Type B pancreatic cell (in vitro differentiated cells): ENCODE measurements at places on chromosomes 3 and 15. TPM values are rescaled to one million over a fixed set of nuclear protein-coding genes. Genes with fewer than 3 reads are reported as not detected.
A peak's percentile ranks its signal among the peaks of the same experiment; 100 is the strongest.

Gene GJD2
- total RNA-seq, result 0.50 and 0.89 TPM in 2 replicates

Gene STAB1
- total RNA-seq, result 0.12 TPM in 1 of 2 replicates, not detected in the other

Gene AMIGO3
- total RNA-seq, result 0.36 TPM in 1 of 2 replicates, not detected in the other

Gene ZPLD1
- 1.5 and 10.0 TPM in 2 replicates for total RNA-seq

Gene ITGB5
- total RNA-seq, result 46.0 and 70.7 TPM in 2 replicates

Gene SKOR1
- 0.29 and 0.65 TPM in 2 replicates for total RNA-seq

Gene FAM107A
- 2.9 and 4.5 TPM in 2 replicates for total RNA-seq

Gene CCDC9B
- 1.6 and 2.4 TPM in 2 replicates for total RNA-seq

DNA sequence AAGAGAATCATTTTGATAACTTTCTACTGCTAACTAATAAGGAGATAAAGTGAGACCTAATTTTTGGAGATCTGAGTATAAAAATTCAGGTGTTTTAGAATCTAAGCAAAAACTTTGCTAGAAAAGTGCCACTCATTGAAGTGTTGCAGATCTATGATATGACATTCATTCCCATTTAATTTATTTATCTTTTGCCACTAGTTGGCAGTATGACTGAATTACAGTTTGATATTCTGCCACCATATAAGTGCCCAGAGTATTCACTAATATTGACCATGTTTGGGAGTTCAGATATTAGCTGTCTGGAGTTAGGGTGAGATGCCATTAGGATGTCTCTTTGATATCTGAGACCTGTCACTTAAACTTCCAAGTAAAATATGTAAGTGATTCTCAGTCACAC is 251.3 kb upstream of the GBE1 start:
- no peaks in the 10 kb centered on the region for H3K4me1 ChIP-seq
- H3K36me3 ChIP-seq, result no peaks in the 10 kb centered on the region
- no peak overlapping the region for H3K4me3 ChIP-seq
- H3K27me3 ChIP-seq, result no peaks in the 10 kb centered on the region
- DNase-seq, result no peak

GRCh38 chr3:128276577-128277183 is 123.4 kb downstream of the EEFSEC start:
- no peaks in the 10 kb centered on the region for H3K27me3 ChIP-seq
- no peak overlapping the region for H3K27ac ChIP-seq
- DNase-seq, result peak; percentile 50
- H3K4me3 ChIP-seq, result no peak overlapping the region
- no peaks in the 10 kb centered on the region for H3K36me3 ChIP-seq

DNA sequence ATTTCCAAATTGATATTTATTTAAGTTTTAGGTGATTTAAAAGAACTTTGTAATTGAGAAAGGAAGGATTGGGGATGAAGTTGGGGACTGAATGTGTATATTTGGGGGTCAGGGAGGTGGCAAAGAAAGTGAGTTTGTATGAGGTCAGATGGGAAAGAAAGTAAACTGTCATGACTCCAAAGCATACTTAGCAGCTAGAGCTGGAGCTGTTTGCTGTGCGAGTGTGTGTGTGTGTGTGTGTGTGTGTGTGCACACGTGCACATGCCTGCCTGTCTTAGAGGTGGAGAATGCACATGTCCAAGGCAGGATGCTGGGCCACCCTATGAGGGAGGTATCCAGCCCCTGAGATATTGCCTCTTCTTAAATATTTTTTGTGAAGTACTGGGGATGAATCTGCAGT is 21.0 kb downstream of the BOC start:
- peak overlapping the region; percentile 33 for H3K4me3 ChIP-seq
- H3K36me3 ChIP-seq, result peaks cover 34% of the 10 kb centered on the region
- peaks cover 71% of the 10 kb centered on the region for H3K4me1 ChIP-seq
- no peaks in the 10 kb centered on the region for H3K27me3 ChIP-seq

DNA sequence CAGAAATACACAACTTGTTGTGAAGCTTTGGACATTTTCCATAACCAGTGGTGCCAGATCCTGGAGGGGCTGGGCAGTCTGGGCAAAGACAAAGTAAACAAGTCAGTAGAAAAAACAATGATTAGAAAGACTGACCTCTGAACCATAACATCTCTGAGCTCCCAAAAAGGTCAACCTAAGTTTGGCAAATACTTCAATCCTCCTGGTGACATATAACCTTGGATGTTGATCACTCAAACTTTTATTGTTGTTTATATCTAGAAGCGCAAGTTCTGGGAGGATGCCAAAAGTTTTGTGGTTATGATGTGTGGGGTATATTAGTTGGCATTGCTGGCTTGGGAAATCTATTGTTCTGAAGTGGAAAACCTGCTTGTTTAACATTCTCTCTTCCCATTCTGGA is 257.7 kb downstream of the DIPK2A start:
- no peak for DNase-seq
- no peak overlapping the region for H3K27ac ChIP-seq
- H3K27me3 ChIP-seq, result no peaks in the 10 kb centered on the region

DNA sequence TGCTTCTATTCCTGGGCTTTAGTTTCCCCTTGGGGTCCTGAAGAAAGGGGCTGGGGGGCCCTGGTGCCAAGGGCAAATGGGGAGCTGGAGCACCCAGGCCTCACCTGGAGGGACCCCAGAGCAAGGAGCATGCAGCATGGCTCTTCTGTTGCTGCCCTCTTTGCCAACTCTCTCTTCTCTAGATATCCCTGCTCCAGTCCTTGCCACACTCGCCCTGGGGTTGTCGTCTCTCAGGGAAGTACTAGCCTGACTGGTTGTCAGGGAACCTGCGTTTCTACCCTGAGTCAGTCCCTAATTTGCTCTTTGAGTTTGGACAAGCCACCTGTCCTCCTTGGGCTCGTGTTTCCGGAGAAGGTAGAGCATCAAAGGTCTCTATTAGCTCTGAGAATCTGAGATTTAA is 63.7 kb upstream of the UBE2Q2 start:
- H3K4me1 ChIP-seq, result peaks cover 19% of the 10 kb centered on the region
- no peak overlapping the region for H3K4me3 ChIP-seq
- peaks cover 32% of the 10 kb centered on the region for H3K27me3 ChIP-seq
- peak; percentile 36 for DNase-seq
- no peaks in the 10 kb centered on the region for H3K36me3 ChIP-seq

DNA sequence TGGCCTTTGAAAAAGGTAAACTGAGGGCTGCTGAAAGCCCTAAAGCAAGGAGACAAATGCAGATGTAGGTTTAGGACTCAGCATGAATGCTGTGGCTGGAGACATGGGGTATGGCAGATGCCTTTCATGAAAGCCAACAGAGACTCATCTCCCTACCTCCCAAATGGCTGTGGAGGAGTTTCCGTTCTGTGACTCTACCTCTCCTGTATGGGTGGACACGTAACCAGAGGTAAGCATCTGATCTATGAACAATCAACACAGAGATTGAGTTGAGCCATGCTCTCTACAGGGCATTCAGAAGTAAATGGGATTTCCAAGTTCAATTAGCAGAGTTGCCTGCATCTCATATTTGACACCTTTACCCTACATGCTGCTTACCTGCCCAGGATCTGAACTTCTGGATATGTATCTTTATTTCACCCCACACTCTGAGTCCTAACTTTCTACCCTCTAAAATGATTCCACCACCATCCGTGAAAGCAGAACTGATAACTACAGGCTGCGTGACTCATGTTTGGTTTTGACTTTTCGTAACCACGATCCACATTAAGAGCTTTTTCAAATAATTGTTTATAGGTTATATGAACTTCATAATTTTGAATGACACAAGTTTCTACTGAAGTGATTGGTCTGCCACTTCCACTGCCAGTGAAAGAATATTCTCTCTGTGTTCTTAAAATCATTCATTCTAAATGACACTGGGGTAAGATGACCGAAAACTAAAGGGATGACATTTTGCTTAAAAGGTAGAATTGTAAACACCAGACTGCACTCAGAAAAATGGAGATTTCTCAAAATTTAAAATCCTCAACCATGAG is 1058.7 kb downstream of the FHIT start:
- H3K36me3 ChIP-seq, result no peaks in the 10 kb centered on the region
- no peak overlapping the region for H3K27ac ChIP-seq
- H3K4me3 ChIP-seq, result no peak overlapping the region
- H3K27me3 ChIP-seq, result no peaks in the 10 kb centered on the region
- no peak for DNase-seq

- peaks cover 17% of the 10 kb centered on the region for H3K4me1 ChIP-seq
- no peaks in the 10 kb centered on the region for H3K36me3 ChIP-seq
- H3K4me3 ChIP-seq, result no peak overlapping the region
- no peak overlapping the region for H3K27ac ChIP-seq
- peaks cover 13% of the 10 kb centered on the region for H3K27me3 ChIP-seq
- DNase-seq, result no peak
Measured at GRCh38 chr3:99713440-99713839, 75.0 kb downstream of the COL8A1 start.

GRCh38 chr3:182596676-182597410 is 196.5 kb upstream of the ATP11B start:
- no peak for DNase-seq
- H3K4me1 ChIP-seq, result peaks cover 29% of the 10 kb centered on the region
- peaks cover 4% of the 10 kb centered on the region for H3K36me3 ChIP-seq
- H3K27ac ChIP-seq, result peak overlapping the region; percentile 91

- no peak overlapping the region for H3K27ac ChIP-seq
- H3K36me3 ChIP-seq, result peaks cover 4% of the 10 kb centered on the region
- peaks cover 34% of the 10 kb centered on the region for H3K4me1 ChIP-seq
- H3K27me3 ChIP-seq, result no peaks in the 10 kb centered on the region
- no peak for DNase-seq
- peak overlapping the region; percentile 19 for H3K4me3 ChIP-seq
Measured at GRCh38 chr15:69275933-69276560, 22.7 kb upstream of the PAQR5 start.

GRCh38 chr3:148757238-148758215 is 59.8 kb downstream of the AGTR1 start:
- H3K4me1 ChIP-seq, result peaks cover 5% of the 10 kb centered on the region
- DNase-seq, result no peak
- peaks cover 4% of the 10 kb centered on the region for H3K36me3 ChIP-seq
- no peak overlapping the region for H3K4me3 ChIP-seq
- peaks cover 4% of the 10 kb centered on the region for H3K27me3 ChIP-seq

- H3K27ac ChIP-seq, result peak overlapping the region; percentile 74
- H3K4me1 ChIP-seq, result peaks cover 31% of the 10 kb centered on the region
- no peaks in the 10 kb centered on the region for H3K36me3 ChIP-seq
- no peak for DNase-seq
- H3K27me3 ChIP-seq, result no peaks in the 10 kb centered on the region
Measured at GRCh38 chr3:57974796-57975388, 33.3 kb upstream of the FLNB start.

DNA sequence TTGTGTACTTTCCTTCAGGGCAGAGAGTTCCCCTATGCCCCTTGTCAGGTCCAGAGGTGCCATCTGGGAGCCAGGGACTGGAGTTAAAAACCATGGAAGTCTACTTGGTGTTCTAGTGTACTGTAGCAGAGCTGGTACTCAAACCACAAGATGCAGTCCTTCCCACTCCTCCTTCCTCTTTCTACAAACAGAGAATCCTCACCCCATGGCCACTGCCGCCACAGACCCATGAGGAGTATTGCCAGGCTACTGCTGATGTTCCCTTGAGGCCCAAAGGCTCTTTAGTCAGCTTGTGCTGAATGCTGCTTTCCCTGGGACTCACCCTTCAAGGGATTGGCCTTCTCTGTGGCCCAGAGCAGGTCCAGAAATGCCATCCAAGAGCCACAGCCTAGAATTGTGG is 229.2 kb upstream of the ZPLD1 start:
- no peak overlapping the region for H3K4me3 ChIP-seq
- no peak overlapping the region for H3K27ac ChIP-seq
- H3K36me3 ChIP-seq, result no peaks in the 10 kb centered on the region
- no peaks in the 10 kb centered on the region for H3K4me1 ChIP-seq
- no peaks in the 10 kb centered on the region for H3K27me3 ChIP-seq

DNA sequence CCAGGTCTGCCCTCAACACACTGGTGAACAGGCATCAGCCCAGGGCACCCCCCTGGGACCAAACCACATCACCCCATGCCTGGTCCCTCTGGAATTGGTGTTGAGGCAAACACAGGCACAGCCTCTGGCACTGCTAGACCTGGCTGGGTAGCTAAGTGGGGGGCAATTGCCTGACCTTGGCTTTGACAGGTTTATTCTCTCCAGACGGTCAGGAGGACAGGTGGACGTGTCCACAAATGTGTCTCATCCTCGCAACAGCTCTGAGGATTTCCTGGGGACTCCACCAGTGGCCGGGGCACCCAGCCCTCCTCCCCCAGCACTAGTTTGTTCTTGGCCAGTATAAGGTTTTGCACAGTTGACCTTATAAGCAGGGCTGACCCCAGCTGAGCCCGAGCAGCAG is 31.3 kb downstream of the TKT start:
- peaks cover 6% of the 10 kb centered on the region for H3K4me1 ChIP-seq
- H3K27me3 ChIP-seq, result peaks cover 2% of the 10 kb centered on the region

DNA sequence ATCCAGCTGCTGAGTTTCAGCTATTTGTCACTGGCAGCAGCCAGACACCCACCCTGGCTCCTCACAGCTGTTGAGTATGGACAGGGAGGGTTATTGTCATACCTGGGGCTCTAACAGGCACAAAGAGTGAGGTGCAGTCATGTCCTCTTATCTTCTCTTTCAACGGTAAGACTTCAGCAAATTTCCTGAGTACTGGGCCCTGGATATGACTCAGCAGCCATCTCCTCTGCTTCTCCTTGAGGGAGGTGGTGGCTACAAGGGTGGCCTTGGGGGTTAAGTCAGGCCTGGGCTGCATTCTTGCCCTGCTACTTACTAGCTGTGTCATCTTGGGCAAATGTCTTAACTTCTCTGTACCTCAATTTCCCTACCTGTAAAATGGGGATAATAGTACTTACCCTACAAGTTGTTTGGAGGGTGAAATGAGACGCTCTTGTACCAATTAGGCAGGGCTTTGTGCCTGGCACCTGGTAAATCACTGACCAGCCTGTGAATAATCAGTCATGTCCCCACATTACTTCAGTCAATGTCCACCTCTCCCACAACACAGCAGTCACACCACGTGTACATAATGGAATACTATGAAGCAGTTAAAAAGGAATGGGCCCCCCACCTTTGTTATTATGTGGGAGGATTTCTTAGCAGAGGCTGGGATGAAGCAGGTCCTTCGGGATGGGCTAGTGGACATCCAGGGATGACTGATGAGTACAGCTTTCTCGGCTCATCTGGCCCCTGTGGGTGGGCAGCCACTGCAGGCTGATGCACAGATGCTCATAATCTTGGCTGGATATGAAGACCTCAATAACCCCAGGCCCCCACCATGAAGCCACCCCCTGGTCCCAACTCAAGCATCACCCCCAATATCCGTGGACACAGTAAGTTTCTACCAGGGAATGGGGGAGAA is 528.8 kb downstream of the SHQ1 start:
- H3K4me3 ChIP-seq, result no peak overlapping the region
- H3K27ac ChIP-seq, result no peak overlapping the region
- H3K36me3 ChIP-seq, result no peaks in the 10 kb centered on the region
- peaks cover 3% of the 10 kb centered on the region for H3K27me3 ChIP-seq
- H3K4me1 ChIP-seq, result peaks cover 23% of the 10 kb centered on the region
